ENCODE measurements at places on chromosomes 2 and 18.

- DNase-seq, result no peak
These were observed 232.5 kb downstream of the PTGR3 start for GRCh38 chr18:74976331-74976909.

- DNase-seq, result no peak
These were observed 41.0 kb upstream of the EPC2 start for GRCh38 chr2:148603562-148603920.

DNA sequence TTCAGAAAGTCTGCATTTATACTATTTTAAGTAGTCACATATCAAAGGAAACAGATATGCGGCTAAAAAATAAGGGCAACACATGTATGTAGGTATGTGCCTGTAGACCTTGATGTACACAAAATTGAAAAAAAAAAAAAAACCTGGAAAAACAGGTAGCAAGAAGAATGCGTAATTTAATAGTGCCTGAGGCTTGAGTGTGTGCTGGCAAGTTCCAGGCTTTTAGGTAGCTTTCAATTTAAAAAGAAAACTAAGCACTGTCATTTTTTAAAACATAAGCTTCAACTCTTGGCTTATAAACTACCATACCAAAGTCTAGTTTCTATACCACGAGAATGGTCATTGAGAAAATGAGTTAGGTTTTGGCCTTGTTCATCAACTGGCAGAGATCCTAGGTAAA, 72.3 kb downstream of the OTX1 start:
- DNase-seq, result no peak

DNA sequence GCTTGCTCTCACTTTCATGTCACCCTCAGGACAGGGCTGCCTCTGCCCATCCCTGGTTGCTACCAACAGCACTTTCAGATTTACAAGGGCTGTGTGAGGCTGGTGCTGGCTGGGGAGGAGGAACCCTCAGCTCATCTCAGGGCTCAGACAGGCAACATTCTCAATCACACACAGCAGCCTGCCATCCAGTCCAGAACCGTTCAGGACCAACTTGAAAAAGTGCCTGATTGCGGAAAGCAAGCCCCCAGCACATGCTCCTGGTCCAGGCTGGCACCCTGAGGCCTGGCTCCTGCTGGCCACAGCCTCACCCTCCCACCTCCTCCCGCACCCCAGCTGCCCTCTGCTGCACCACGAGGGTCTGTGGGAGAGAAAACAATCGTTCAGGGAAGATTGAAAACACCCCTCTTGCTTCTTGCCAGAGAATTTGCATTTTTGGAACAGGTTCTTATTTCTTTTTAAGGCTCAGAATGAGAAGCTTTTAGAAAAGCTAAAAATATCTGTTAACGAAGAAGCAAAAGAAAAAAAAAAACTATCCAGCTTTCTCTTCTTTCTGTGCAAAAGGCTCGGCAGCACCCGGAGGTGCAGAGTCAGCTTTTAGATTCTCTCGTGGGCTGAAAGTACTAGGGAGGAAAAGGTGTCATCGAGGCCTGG, 403.8 kb upstream of the ID2 start:
- DNase-seq, result no peak

- DNase-seq, result no peak
These were observed 49.7 kb upstream of the CD28 start for GRCh38 chr2:203656522-203657287.

DNA sequence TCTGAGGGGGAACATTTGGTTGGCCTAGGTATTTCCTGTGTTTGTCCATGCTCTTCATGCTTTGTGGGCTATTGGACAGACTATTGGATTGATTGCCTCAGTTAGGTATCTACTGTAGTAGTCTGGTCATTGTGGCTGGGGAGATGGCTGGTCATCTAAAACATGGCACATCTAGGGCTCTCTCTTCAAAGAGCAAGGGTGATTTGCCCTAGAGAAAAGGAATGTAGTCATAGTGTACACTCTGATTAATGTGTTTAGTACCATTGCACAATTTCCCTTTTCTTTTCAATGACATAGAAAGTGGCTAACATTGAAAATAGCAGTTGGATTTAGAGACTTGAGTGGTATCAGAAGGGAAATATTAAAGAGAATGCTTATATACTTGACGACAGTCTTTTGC, 114.3 kb downstream of the LCLAT1 start:
- DNase-seq, result no peak

DNA sequence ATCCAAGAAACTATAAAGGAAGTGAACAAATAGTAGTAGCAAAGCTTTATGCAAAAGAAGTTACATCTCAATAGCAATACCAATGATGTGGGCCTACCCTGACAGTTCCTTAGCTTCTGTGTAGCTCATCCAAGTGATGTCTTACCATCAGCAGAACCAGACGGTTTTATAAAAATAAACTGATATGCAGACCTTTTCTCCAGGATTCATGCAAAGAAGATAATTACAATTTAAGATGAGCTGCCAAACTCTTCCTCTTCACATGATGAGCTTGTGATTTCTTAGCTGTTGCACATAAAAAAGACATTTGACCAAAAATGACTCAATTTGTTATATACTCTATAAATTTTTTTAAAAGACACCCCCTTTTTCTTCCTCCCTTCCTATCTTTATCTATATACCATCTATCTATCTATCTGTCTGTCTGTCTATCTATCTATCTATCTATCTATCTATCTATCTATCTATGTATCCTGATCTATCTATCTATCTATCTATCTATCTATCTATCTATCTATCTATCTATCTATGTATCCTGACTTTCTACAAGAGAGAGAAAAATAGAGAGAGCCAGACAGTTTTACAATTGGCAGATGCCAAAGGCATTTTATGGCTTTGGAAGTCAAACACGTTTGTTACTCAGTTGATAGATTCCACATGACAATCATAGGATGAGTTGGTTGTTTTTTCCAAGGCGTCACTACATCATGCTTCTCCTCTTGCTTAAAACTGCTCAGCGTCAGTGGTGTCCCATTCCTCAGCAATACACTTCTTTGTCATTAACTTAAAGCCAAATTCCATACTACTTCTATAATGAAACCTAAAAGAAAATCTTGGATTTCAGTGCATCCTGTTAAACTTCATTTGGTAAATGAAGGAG, 65.9 kb upstream of the ACTR3 start:
- no peak for DNase-seq

- DNase-seq, result no peak
These were observed 1.3 kb upstream of the AKAIN1 start for GRCh38 chr18:5198311-5198710.

DNA sequence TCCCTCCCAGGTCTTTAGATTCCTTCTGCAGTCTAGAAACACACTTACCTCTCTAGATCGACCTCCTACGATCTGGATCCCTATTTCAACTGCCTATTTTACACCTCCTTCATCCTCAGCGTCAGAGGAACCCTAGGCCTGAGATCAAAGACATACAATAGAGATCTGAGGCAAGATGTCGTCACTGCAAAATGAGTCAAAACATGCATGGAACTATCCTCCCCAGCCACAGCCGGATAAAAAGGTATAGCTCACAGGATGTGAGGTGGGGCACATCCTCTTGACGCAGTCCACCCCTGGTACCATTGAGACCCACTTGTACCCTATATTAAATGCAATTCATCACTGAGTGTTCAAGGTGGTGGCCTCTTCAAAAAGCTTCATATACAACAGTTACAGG, 63.7 kb upstream of the DNAJC10 start:
- peak; percentile 15 for DNase-seq

GRCh38 chr18:42038936-42039335, 83.9 kb downstream of the PIK3C3 start:
- no peak for DNase-seq

GRCh38 chr2:61423714-61424113, 47.2 kb downstream of the USP34 start:
- DNase-seq, result no peak

DNA sequence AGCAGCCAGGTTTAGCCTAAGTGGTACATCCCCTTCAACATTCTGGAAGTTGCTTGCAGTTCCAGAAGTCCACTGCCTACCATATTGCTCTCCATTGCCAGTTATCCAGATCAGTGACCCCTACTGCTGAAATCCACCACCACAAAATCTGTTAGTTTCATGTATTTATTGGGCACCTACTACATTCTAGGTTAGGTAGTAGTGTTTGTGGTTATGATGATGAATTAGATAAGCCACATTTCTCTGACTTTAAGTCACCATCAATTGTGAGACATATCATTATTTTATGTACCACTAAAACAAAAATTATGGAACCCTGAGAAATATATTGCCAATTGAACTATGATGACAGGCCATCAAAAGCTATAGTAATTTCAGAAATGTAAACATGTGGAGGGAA, 139.5 kb upstream of the PKDCC start:
- no peak for DNase-seq

DNA sequence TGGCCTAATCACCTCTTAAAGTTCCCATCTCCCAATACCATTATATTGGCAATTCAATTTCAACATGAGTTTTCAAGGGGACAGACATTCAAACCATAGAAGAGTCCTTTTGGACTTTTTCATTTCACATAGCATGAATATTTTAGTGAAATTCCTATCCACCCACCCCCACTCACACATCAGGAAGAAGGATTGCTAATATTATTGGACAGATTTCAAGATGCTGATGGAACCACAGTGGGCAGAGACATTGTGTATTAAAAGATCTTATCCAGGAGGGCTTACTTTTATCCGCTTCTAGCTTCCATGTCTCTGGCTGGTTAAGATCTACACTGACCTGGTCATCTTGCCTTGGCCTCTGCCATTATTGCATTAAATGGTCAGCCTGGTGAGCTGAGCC, 297.4 kb upstream of the ACVR2A start:
- no peak for DNase-seq

DNA sequence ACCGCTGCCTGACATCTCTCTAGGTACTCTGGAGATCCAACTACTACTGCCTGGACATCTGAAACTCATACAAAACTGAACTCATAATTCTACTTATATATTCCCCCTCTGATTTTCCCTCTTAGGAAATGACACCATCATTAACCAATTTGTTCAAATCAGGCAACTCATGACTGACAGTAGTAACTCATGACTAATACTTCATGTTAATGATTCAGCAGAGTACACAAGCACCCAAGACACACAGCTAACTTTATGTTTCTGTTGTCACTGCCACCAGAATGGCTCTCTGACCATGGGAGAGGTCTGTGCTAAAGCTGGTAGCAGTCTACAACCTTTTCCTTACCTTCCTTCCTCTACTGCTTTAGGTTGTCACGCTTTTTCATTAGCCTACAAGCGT, 91.1 kb downstream of the ITSN2 start:
- DNase-seq, result no peak

DNA sequence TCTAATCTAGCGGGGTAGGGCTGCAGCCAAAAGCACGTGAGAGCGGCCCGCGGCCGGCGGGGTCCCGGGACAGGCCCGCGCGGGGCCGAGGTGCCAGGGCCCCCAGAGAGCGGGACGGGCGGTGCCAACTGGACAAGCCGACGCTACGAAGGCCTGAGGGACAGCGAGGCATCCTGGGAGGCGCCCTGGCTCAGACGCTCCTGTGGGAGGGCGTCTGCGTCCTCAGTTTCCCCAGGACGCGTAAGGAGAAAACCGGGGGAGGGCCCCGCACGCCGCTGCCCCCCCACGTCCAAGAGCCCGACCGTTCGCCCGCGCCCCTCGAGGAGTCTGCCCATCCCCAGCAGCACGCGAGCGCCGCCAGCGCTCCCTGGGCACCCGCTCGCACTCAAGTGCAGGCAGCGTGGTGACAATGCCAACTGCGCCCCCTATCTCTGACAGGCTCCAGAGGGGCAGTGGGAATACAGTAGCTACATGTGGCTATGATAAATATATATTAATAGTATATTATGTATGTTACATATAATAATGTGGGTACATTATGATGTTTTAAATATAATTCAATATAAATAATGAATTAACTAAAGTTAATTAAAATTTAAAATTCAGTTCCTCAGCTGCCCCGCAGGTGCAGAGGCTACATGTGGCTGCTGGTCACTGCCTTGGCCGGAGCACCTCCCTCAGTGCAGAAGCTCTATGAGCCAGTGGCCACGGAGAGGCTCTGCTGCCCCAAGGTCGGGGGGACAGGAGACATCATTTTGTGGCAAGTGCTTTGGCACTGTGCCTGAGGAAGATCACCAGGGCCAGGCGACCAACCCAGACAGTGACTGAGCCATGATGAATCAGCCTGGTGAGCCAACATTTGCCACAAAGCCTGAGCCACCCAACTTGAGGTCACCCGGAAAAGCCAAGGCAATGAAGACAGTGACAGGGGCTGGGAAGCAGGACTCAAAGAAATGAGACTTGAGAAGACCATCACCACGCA, 5.5 kb upstream of the SFT2D3 start:
- DNase-seq, result no peak

DNA sequence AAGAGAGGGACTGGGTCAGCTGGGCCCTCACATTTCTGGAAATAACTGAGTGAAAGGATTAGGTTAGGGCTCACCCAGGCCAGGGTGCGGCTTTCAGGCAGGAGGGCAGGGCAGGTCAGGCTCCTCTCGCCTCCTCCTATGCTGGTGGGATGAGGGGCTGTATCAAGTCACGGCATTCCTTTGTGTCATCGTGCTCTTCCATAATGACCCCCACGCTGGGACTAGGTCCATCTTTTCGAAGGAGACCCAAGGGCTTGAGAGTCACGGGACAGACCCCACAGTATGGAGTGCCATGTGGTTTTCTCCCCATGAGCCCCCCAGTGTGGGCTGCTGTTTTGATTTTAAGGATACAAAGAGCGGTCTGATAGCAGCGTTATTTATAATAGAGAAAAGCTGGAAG, 137.8 kb upstream of the COPS8 start:
- no peak for DNase-seq

- DNase-seq, result no peak
These were observed 6.2 kb downstream of the STK39 start for GRCh38 chr2:168241208-168241607.

GRCh38 chr2:179487010-179487731, 222.5 kb upstream of the SESTD1 start:
- no peak for DNase-seq

- DNase-seq, result no peak
These were observed 97.5 kb upstream of the SPATS2L start for GRCh38 chr2:200209030-200209429.

DNA sequence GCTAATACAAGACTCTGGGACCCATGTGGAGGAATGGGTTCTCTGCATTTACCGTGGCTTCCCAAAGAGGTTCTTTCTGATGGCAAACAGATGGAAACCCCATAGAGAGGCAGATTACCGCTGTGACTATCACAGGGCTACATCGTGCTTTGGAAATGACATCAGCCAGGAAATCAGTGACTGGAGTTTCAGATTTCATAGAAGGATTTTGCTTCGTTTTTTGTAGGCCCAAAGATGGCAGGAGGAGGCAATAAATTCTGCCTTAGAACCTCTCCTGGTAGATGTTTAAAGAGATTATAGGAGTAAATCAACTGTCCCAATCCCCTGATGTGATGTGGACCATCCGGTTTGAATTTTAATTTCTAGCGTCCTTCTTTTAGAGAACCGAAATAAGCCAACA, 214.1 kb downstream of the AGPS start:
- no peak for DNase-seq

DNA sequence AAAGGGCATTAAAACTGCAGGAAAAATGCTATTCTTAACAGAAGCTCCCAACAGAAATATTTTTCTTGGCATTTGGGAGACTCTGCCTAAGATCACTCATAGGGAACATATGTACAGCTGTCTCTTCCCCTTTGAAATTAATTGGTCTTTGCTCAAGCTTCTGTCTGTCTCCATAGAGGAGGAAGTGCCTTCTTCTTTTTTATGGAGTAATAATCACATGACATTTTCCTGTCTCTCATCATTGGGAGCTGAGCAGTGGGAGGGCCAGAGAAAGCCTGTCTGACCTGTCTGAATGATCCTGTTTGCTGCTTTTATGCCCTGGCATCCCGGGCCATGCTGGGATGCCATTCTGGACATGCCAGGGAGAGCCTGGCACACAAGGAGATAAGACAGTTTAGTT, 145.6 kb downstream of the AQP4 start:
- no peak for DNase-seq
